ENCODE measurements at places on chromosomes 6 and 20.

- DNase-seq: no peak
Measured at GRCh38 chr6:170504479-170504878, 48.6 kb downstream of the PSMB1 start.

- DNase-seq: no peak
Measured at GRCh38 chr6:14025160-14025559, 92.4 kb upstream of the CD83 start.

- no peak for DNase-seq
Measured at GRCh38 chr6:9126878-9127560, 691.7 kb upstream of the SLC35B3 start.

- no peak for DNase-seq
Measured at GRCh38 chr6:140382355-140382754, 1007.9 kb upstream of the CITED2 start.

DNA sequence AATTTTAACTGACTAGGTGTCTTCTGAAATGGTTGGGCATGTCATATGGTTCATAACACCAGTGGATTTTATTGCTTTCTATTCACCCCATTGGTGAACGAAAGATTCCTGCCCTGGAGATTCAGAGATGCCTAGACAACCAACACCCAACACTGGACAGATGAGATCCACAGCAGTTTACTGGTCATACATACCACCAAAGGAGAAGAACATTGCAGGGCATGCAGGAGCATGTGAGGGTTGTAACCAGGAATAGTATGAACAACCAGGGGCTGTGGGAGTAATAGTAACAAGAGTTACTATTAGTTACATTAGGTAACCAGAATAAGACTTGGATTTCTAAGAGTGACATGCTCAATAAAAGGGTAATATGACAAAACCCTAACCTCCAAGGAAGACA is 77.8 kb upstream of the FABP7 start:
- DNase-seq: no peak

DNA sequence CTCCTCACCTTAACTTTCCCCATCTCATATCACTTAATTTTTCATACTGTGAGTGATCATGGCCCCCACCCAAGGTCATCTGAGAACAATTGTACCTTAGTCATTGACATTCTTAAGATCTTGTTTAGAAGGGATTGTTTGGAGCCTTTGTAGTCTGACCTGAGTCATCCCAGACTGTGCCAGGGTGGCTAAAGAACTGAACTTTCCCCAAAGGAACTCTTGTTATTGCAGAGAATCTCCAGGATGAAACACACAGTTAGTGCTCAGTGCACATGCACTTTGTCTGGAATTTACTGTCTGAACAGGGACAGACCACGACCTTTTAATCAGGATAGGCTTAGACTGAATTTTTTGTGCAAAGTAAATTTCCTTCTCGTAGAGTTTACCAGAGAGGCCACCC is 112.6 kb upstream of the CCN2 start:
- no peak for DNase-seq

- no peak for DNase-seq
Measured at GRCh38 chr6:110683241-110683640, 132.0 kb downstream of the CDK19 start.

DNA sequence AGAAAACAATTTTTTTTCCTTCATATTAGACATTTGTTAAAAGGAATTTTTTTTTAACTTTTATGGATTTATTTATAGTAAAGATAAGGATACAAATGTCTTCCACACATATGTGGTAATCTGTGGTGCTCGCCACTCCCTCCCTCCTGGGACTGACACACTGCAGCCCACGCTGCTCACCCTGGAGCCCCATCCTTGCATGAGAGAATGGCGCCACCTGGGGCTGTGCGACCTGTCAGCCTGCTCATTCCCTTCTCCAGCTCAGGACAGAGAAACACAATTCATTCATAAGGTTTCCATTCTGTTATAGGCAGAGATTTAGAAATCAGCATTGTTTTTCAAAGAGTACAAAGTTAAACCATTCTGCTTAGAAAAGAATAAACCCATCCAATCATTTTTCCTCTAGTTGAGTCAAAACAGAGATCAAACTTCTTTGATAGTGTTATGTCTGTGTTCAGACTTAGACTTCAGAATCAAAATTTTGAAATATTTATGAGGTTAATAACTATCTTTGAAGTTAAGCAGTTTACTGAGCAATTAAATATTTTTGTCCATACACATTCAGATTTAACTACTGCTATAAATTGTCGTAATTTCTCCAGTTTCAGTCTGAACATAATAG is 42.8 kb upstream of the DYNLRB1 start:
- DNase-seq: no peak

DNA sequence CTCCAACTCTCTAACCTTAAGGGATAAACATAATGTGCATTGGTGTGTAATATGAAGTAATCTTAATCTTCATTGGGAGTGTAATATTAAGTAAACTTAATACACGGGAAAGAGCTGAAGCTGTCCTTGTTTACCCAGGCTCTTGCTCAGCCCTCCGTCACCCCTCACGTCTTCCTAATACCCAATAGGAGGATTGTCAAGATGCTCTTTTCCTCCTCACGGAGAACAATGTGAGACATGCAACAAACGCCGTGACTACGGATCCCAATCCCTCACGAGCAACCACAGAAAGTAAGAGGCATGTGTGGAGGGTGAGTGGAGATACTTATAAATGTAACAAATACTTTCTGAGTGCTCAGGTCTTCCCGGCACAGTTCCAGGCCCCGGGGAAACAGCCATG is 11.0 kb downstream of the KIF16B start:
- no peak for DNase-seq

DNA sequence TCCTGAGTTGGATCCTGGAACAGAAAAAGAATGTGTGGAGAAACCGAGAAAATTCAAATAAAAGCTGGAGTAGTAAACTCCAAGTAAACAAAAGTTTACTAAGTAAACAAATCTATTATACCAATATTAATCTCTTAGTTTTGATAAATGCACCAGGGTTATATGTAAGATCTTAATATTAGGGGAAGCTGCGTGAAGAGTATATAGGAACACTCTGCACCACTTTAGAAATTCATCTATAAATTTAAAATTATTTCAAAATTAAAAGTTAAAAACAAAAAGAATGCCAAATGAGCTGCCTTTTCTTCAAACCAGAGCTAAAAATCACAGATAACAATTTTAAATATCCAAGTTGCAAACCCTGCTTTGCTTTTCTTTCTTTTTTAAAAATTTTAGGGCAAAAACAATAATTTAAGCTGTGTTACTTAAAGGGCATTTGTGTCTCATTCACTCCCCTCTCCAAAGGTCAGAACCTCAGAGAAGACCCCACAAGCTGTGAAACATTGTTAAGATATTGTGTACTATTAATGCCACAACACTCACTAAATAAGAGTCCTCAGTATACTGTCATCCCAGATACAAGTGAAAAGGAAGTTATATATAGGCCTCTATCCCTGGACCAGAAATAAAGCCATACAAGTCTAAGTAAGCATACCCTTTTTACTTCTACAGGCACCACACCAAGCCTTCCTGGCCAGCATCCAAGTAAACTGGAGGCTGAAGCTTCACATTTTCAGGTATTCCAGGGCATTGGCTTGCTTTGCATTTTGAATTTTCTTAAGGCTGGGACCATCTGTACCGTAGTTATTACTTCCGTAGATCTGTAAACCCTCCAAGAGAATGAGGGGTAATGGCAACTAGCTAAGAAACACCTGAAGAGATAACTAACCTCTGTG is 7.0 kb downstream of the DNAAF9 start:
- no peak for DNase-seq

- no peak for DNase-seq
Measured at GRCh38 chr6:108748055-108748454, 100.2 kb upstream of the ARMC2 start.

GRCh38 chr20:49320460-49320859 is 42.6 kb upstream of the ZNFX1 start:
- DNase-seq: peak; percentile 27

GRCh38 chr6:132811276-132811675 is 3.1 kb upstream of the RPS12 start:
- DNase-seq: no peak

- DNase-seq: no peak
Measured at GRCh38 chr6:147058786-147059385, 145.3 kb upstream of the STXBP5 start.

- no peak for DNase-seq
Measured at GRCh38 chr6:2817903-2818443, 23.7 kb downstream of the SERPINB1 start.

DNA sequence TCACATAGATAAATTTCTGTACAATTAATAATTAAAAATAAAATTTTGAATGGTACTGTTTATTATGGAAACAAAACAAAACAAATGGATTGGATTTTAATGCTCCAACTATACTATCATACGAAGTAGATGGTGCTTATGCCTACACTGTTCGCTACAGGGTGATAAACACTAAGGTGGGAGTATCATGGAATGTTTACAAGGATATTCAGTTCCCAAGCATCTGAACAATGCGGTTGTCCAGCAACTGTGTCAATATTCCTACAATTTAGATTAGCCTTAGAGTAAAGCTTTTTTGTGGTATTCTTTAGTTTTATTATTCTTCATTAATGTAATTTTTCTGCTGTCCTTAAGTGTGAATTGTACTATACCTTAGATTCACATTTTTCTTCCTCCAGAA is 105.1 kb downstream of the MMS22L start:
- no peak for DNase-seq

DNA sequence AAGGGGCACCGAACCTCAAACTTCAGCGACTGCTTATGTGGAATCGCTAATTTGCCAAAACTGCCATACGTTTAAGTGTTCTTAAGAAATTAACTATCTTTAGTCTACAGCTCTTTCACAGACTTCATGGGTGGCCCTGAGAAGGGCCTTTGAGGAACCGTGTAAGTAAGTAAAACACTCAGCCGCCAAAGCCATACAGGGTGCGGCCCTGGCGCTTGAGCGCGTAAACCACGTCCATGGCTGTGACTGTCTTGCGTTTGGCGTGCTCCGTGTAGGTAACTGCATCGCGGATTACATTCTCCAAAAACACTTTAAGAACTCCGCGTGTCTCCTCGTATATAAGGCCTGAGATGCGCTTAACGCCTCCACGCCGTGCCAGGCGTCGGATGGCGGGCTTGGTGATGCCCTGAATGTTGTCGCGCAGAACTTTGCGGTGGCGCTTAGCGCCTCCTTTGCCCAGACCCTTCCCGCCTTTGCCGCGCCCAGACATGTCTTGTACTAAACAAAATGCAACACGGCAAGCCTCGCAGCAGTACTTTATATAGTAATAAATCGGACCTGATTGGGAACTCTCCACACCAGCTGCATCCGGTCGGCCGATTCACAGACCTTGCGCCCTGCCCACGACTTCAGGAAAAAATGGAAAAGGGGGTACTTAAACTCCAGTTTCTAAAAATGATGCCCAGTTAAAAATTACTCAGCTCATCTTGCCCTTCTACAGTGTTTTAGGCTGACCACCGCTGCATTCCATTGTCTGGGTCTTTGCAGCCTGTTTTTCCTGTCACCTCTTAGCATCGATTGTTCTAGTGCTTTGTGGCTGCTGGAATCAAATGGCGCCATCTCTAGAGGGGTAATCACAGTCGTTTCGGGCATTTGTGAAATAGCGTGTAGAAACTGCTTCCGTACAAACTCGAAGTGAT is 38.9 kb downstream of the OR2B2 start:
- DNase-seq: no peak

- DNase-seq: no peak
Measured at GRCh38 chr20:1900321-1900801, 5.2 kb downstream of the SIRPA start.

DNA sequence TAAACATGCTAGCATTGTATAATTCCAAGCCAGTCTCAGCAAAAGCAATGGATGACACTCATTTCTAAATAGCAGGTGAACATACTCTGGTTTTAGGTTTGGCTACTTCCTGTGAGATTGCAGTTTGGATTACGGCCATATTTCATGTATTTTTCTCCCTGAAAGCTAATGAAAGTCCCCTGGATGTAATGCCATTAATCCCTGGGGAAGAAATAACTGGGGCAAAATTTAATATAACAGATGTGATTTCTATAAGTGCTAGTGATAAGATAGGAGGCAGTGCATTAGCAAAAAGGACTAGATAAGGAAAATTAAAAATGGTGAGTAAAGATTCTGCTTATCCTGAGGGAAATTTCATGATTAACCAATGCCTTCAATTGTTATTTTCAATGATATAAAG is 238.2 kb downstream of the ADGRB3 start:
- no peak for DNase-seq

GRCh38 chr6:22925304-22925835 is 356.0 kb downstream of the HDGFL1 start:
- DNase-seq: no peak

GRCh38 chr20:26295006-26295405 is 598.4 kb upstream of the ZNF337 start:
- DNase-seq: no peak
